ENCODE measurements at places on chromosomes 3 and 15.

DNA sequence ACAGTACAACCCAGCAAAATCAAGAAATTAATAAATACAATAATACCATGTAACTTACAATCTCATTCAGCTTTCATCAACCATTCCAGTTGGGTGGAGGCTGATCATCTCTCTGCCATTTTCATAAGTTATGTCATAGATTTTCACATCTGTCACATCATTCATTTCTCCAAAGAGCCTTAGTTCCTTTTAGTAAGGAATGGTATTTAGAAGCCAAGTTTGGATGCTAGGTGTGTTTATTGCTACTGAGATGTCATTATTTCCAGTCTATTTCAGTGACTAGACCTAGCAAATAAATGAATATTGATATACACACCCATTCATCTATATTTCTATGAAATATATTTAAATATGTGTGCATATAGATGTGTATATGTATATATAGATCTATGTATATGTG lies 2.7 kb upstream of the UBL7 start:
- DNase-seq: no peak

- DNase-seq: peak; percentile 59
These were observed 208.3 kb downstream of the TJP1 start for GRCh38 chr15:29613951-29614382.

DNA sequence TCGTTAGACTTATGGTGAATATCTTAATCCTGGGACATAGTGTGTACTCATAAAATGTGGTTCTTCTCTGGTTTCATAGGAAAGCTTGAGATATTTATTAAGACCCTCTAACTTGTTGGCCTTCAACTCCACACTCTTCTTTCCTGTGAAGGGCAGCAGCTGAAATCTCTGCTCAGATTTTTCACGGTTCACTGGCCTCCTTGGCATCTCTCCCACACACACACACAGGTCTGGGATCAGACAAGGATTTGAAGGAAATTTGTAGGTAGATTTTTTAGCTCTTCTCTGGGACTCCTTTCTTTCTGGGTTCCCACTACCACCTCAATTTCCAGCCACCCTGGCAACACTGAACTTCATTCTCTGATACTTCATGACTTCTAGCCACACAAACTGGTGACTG lies 70.2 kb downstream of the MYRIP start:
- DNase-seq: no peak

GRCh38 chr3:186097663-186098451 lies 11.0 kb downstream of the ETV5 start:
- DNase-seq: peak; percentile 87

GRCh38 chr3:138051947-138052802 lies 42.2 kb downstream of the CLDN18 start:
- DNase-seq: peak; percentile 58

DNA sequence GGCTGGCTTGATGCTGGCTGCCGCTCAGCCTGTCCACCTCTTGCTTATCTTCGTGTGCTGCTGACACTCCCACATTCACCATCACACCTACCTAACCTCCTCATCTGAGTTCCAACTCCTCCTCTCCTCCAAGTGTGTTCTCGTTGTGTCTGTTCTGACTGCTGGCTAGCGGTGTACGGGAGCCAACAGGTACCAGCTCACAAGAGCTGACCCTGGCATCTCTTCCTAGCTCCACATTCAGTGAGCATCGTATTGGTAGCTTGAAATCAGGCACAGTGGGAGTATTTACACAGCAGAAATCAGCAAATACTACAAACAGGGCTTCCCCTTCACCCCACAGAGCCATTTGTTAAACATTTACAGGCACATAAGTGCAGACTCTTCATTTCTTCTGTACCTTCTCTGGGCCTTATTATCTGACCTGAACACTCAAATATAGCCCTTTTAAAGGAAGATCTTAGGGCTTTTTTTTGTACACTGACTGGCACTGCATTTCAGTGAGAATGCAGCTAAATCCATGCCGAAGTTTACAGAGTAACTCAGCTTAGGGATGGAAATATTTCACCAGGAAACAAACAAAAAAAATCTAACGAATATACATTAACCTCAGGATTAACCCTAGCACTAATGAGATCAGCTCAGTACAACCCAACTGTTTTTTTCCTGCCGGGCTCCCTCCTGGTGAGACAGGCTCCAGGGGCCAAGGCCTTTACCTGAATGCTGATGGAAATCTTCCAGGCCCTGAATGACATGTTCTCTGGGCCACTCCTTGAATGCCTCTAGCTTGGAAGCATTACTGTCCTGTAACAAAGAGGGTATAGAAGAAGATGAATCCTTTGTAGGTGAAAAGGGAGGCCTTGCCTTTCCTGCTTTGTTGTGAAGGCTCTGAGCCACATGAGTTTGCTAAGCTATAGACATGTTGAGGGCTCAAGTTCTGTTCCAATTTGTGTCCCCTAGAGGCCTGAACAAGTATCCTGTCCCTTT lies 150.5 kb upstream of the LPP start:
- DNase-seq: peak; percentile 28

GRCh38 chr15:85639752-85640381 lies 154.9 kb downstream of the KLHL25 start:
- DNase-seq: no peak

- DNase-seq: no peak
These were observed 15.8 kb upstream of the SLC27A2 start for GRCh38 chr15:50166216-50166615.

GRCh38 chr3:78204977-78205376 lies 1165.1 kb downstream of the ROBO2 start:
- DNase-seq: no peak

GRCh38 chr15:98428253-98428989 lies 219.9 kb upstream of the IGF1R start:
- peak; percentile 95 for DNase-seq

GRCh38 chr3:190566043-190566933 lies 52.4 kb downstream of the IL1RAP start:
- peak; percentile 16 for DNase-seq

DNA sequence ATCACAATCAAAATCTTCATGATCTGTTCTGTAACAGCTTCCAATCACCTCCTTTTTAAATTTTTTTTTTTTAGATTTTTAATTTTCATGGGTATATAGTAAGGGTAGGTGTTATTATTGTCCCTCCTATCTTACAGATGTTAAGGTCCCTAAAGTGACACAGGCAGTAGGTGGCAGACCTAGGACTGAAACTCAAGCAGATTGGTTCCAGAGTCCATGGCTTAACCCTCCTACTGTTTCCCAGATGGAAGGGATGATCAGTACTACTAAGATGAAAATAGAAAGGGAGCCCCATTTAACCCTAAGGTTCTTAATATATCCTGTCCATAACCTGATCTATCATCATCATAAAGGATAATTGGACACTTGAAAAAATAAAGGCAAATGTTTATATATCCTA lies 57.1 kb downstream of the CHAC1 start:
- no peak for DNase-seq

Measured in iPS-NIHi11 (cell line).